ENCODE measurements at places on chromosomes 11 and 22. TPM values are rescaled to one million over a fixed set of nuclear protein-coding genes. Genes with fewer than 3 reads are reported as not detected.
A peak's percentile ranks its signal among the peaks of the same experiment; 100 is the strongest.

DNA sequence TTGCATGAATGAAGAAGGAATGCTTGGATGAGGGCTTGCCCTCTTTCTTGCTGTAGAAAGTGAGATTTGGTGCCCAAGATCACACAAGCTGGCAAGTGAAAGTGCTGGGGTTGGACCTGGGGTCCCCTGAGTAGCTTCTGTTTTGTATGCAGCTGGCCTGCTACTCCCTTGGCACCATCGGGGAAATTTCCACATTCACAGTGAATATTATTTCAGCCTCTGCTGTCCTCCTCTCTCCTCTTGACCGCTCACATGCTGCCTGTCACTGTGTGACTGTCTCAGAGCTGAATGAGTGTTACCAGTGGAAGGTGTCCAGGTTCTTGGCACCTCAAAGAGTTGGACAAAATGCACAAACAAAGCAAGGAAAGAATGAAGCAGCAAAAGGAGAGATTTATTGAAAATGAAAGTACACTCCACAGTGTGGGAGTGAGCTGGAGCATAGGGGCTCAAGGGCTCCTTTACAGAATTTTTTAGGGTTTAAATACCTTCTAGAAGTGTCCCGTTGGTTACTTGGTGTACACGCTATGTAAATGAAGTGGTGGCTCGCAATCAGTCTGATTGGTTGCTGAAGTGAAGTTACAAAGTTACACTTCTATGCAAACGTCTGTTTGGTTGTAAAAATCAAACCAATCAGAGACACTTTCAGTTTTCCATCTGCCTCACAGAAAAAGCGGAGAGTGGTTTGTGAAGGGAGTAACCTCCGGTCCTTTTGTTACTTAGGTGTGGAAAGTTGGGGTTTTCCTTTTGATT, 87.4 kb downstream of the DEPDC5 start:
- no peak overlapping the region for H3K4me3 ChIP-seq
- H3K27ac ChIP-seq = peak overlapping the region; percentile 82
- no peaks in the 10 kb centered on the region for H3K4me1 ChIP-seq

GRCh38 chr11:62171261-62171723, 18.7 kb upstream of the SCGB1D1 start:
- peaks cover 7% of the 10 kb centered on the region for H3K4me1 ChIP-seq
- H3K27ac ChIP-seq = peak overlapping the region; percentile 3
- DNase-seq = peak; percentile 24

- H3K27ac ChIP-seq = peak overlapping the region; percentile 98
- H3K27me3 ChIP-seq = no peaks in the 10 kb centered on the region
- peaks cover 9% of the 10 kb centered on the region for H3K36me3 ChIP-seq
- peak overlapping the region; percentile 97 for H3K4me3 ChIP-seq
- peak; percentile 93 for DNase-seq
Observed at GRCh38 chr11:3841426-3842350, 929 bp upstream of the RHOG start.

- H3K27me3 ChIP-seq = no peaks in the 10 kb centered on the region
- peaks cover 2% of the 10 kb centered on the region for H3K4me1 ChIP-seq
- peaks cover 3% of the 10 kb centered on the region for H3K36me3 ChIP-seq
- H3K27ac ChIP-seq = no peak overlapping the region
- no peak for DNase-seq
Observed at GRCh38 chr11:103061656-103062055, 30.3 kb downstream of the DCUN1D5 start.

DNA sequence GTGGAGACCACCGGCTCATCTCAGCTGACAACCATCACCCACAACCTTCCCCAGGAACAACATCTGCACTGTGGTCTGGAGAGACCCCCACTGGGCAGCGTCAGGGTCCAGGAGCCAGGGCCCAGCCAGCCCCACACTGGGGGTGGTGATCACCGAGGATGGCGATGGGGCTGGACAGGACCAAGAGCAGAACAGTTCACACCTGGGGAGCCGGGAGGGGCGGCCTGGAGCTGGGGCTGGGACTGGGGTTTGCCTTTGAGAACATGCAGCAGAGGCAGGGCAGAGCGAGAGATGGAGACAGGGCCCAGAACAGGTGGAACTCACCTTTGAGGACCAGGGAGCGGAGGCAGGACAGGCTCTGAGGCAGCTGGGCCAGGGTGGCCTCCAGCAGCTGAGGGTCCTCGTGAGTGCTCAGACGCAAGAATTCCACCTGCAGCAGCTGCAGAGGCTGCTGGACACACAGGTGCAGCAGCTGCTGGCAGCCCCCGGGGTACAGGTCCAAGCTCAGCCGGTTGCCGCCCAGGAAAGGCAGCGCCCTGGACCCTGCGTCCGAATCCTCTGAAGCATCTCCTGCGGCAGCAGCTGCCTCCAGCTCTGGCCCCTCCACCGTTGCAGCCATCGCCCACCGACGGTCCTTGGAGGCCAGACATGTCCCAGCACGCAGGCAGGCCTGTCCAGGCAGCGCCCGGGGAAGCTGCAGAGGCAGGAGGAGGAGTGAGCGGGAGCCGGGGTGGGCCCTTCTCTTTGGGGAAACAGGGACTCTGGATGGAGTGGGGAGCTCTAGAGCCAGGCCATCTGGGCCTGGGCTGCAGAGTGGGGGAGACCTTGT, 1.0 kb downstream of the PIDD1 start:
- H3K4me3 ChIP-seq = peak overlapping the region; percentile 84
- no peak for DNase-seq
- no peak overlapping the region for H3K27ac ChIP-seq
- no peaks in the 10 kb centered on the region for H3K36me3 ChIP-seq

DNA sequence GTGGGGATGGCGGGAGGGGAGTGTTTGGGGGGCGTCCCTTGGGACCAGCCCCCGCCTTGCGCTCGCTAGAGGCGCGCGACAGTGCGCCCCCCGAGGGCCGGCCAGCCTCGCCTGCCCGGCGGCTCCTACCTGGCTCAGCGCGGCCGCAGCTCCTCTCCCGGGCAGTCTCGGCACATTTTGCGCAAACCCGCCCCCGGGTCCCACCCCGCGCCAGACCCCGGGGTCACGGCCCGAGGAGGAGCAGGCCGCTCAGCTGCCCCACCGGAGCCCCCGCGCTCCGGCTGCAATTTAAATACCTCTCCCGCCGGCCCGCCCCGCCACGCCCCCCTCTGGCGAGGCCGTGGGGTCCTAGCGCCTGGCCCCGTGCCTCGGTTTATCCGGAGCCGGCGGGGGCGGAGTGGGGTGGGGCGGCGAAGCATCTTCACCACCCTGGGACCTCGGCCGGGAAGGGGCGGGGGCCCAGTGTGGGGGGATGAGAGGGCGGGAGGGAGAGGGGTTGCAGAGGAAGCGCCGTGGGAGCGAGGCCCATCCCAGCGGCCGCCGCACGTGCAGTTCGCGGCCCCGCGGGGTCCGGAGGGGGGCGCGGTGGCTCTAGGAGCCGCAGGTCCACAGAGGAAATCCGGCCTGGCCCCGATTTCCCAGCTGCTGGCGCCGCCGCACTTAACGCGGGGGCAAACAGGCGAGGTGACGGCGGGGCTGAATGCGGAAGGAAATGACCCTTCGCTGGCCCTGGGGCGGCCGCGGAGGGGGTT, at the start of gene LRRC32:
Gene LRRC32, minus strand, starts transcription at position 263 of the 752 bp plus-strand sequence. CDS start 4,793 bp downstream, outside the sequence.
- H3K36me3 ChIP-seq = peaks cover 5% of the 10 kb centered on the region
- peaks cover 37% of the 10 kb centered on the region for H3K4me1 ChIP-seq
- no peak for DNase-seq
- H3K27ac ChIP-seq = peak within 1 kb of the TSS; percentile 6
- H3K27me3 ChIP-seq = peaks cover 24% of the 10 kb centered on the region
- peak within 1 kb of the TSS; percentile 83 for H3K4me3 ChIP-seq

DNA sequence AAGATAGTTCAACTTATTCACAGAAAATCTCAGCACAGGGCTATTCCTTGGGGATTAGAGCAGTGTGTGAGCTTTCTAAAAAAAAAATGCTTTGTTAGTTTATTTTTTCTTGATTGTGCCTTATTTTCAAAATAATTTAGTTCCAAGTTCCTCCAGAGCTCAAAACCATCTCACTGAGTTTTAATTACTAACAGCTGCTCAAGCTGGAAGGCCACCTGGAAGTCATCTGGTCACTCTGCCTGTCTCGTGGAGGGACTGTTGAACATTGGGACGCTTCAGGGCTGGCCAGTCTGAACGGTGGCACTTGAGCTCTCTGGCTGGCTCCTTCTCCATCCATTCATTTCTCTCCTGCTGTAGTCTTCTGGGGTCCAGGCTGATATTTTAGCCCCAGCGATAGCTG, 4.0 kb downstream of the OR51E1 start:
- H3K27ac ChIP-seq = no peak overlapping the region
- no peak for DNase-seq
- H3K27me3 ChIP-seq = peaks cover 55% of the 10 kb centered on the region
- H3K4me1 ChIP-seq = peaks cover 7% of the 10 kb centered on the region

DNA sequence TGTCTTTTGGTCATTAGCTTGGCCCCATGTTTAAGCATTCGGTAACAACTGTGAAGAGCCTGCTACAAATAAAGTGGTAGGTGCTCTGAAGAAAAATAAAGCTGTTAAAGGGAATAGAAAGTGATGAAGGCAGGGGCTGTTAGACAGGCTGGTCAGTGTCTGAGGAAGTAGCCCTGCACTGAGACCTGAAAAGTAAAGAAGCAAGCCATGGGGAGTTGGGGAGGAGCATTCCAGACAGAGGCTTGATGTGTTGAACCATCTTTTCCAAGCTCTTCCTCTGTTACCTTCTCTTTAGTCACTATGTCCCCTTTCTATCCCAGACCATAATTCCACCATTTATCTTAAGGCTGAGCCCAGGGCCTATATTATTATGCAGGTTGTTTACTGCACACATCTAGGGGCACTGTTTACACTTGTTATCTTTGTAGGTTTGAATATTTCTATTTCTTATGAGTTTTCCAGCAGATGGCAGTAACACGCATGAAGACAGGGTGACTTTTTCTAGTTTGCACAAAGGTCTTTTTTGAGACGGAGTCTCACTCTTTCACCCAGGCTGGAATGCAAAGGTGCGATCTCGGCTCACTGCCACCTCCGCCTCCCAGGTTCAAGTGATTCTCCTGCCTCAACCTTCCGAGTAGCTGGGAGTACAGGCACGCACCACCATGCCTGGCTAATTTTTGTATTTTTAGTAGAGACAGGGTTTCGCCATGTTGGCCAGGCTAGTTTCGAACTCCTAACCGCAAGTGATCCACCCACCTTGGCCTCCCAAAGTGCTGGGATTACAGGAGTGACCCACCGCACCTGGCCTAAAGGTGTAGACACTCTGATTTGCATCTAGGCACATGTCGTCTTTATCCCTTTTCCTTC, 23.0 kb downstream of the ZFTA start:
- no peaks in the 10 kb centered on the region for H3K36me3 ChIP-seq
- no peaks in the 10 kb centered on the region for H3K27me3 ChIP-seq
- DNase-seq = no peak
- H3K4me3 ChIP-seq = no peak overlapping the region
- peaks cover 8% of the 10 kb centered on the region for H3K4me1 ChIP-seq

DNA sequence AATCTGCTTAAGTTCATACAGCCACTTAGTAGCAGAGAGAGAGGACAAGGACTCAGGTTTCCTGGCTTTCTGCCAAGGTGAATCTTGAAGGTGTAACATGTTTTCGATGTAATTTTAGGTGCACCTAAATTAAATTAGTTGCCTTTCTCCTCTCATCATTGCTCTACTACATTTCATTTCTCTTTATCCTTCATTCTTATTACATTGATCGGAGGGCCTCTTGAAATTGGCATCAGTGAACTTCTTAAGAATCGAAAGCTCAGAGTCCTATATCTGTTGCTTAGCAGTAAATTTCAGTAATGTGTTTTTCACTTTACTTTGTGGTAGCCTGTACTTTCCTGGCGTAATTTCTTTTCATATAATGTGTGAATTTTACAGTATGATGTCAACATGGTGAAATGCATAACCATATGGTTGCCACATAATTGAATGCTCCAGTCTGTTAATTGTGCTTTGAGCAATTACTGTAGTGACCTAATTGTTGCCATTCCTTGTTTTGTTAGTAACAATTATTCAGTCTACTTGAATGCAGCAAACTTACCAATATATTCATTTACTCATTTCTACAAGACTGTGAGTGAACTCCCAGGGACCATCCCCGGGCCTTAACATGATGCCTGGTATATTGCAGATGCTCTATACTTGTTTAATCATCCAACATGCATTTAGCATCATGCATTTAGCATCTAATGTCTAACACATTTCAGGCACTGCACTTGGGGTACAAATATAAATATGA, 138.1 kb downstream of the MAML2 start:
- H3K36me3 ChIP-seq = no peaks in the 10 kb centered on the region
- no peaks in the 10 kb centered on the region for H3K27me3 ChIP-seq
- peaks cover 49% of the 10 kb centered on the region for H3K4me1 ChIP-seq
- peak overlapping the region; percentile 37 for H3K4me3 ChIP-seq
- H3K27ac ChIP-seq = peak overlapping the region; percentile 95

GRCh38 chr11:72730737-72731136, 21.5 kb downstream of the ARAP1 start:
- no peaks in the 10 kb centered on the region for H3K27me3 ChIP-seq
- peaks cover 12% of the 10 kb centered on the region for H3K4me1 ChIP-seq
- peak overlapping the region; percentile 68 for H3K27ac ChIP-seq
- H3K4me3 ChIP-seq = no peak overlapping the region
- peaks cover 5% of the 10 kb centered on the region for H3K36me3 ChIP-seq
- no peak for DNase-seq

DNA sequence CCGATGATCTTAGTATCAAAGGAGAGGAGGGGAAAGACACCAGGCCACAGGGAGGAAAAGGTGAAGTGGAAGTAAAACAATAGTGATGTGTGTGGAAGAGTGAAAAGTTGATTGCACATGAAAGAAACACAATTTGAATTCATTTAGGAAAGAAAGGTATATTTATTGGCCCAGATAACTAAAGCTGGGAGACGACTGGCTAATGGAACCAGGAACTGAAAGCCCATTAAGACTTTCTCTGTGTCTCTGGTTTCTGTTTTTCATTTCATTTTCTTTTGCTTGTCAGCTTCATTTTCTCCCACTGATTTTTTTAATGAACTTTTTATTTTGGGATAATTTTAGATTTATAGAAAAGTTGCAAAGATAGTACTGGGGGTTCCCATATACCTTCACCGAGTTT, 5.1 kb upstream of the DCHS1 start:
- no peaks in the 10 kb centered on the region for H3K27me3 ChIP-seq
- DNase-seq = no peak
- peaks cover 14% of the 10 kb centered on the region for H3K4me1 ChIP-seq
- no peak overlapping the region for H3K4me3 ChIP-seq
- peaks cover 6% of the 10 kb centered on the region for H3K36me3 ChIP-seq

Gene PHETA2
- total RNA-seq = 0.90 TPM

Gene KCTD17
- total RNA-seq = 26.1 TPM

Gene HINFP
- 22.3 TPM for total RNA-seq

Gene EXPH5
- total RNA-seq = 0.96 TPM

Gene VPREB1
- total RNA-seq = not detected
